ENCODE measurements at places on chromosomes 3 and 15.

GRCh38 chr15:60392601-60392985, 5.2 kb downstream of the ANXA2 start:
- no peak for DNase-seq

GRCh38 chr3:44958386-44958785, 17.6 kb downstream of the ZDHHC3 start:
- DNase-seq = no peak

- no peak for DNase-seq
Measured at GRCh38 chr3:151987893-151988292, 114.5 kb downstream of the SUCNR1 start.

DNA sequence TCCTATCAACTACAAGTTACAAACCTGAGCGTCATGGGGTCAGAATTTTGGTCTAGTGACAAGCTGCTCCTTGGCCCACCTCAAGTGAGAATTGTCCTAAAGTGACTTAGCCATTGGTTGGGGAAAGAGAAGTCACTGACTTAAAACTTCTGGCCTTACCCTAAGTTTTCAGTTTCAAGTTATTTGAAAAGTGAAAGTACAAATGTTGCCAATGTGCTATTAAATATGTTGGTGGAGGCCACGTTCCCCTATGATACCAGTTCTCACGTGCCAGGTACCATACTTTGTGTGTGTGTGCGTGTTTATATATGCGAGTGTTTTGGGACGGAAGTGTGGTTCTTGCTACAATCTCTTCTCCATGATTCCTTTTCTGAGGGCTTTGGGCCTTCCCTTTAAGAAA, 22.6 kb upstream of the RASGRP1 start:
- no peak for DNase-seq

GRCh38 chr15:33559207-33559890, 248.6 kb downstream of the RYR3 start:
- DNase-seq = no peak

- no peak for DNase-seq
Measured at GRCh38 chr15:75031848-75032247, 8.5 kb downstream of the PPCDC start.

DNA sequence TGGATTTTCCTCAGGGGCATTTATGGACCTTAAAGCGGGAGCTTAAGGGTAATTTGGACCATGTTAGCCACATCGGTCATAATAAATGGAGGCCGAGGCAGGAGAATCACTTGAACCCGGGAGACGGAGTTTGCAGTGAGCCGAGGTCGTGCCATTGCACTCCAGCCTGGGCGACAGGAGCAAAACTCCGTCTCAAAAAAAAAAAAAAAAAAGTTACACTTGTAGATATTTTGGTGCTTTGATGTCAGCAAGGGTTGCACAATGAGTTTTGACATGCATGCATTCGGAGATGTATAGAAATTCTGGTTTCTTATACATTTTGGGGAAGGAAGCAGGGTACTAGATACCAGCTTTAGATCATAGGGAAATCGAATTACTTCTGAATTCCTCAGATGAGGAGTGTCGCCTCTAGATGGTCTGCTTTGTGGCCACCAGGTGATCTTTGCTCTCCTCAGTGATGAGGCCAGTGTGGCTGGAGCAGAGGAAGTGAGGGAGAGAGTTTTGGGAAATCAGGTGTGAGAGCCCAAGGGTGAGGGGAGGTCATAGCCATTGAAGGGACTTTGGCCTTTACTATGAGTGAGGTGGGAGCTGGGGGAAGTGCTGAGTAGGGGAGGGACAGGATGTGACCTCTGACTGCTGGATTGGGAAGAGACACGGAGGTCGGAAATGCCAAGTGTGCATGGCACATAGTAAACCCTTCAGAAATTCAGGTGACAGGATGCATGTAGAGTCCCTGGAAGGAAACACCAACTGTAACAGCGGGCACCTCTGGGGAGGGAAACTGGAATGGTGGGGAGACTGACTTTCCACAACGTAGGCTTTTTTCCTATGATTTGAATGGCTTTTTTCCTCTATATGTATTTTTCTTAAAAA, 8.4 kb upstream of the RBSN start:
- no peak for DNase-seq
